ENCODE measurements at places on chromosomes 11 and 22. TPM values are rescaled to one million over a fixed set of nuclear protein-coding genes. Genes with fewer than 3 reads are reported as not detected.

GRCh38 chr11:40183073-40184064 is 1276.1 kb downstream of the LRRC4C start:
- no peak for DNase-seq

DNA sequence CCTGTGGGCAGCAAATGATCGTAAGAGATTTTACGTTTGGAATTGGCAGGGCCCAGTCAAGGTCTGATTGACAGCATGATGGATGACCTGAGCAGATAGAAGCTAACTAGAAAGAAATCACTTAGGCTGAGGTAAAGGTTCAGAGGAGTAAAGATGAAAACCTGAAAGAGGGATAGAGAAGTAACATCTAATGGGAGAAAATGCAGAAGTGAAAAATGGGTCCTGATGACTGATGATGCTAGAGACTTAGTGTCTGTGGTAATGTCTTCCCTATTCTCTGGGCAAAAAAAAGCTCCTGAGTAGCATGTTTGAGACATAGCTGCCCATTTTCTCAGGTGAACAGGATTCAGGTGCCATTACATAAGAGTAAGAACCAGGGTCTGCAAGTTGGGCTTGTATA is 628.8 kb upstream of the ANO5 start:
- DNase-seq, result no peak

- no peak for DNase-seq
Measured at GRCh38 chr22:27493796-27494195, 307.8 kb downstream of the MN1 start.

DNA sequence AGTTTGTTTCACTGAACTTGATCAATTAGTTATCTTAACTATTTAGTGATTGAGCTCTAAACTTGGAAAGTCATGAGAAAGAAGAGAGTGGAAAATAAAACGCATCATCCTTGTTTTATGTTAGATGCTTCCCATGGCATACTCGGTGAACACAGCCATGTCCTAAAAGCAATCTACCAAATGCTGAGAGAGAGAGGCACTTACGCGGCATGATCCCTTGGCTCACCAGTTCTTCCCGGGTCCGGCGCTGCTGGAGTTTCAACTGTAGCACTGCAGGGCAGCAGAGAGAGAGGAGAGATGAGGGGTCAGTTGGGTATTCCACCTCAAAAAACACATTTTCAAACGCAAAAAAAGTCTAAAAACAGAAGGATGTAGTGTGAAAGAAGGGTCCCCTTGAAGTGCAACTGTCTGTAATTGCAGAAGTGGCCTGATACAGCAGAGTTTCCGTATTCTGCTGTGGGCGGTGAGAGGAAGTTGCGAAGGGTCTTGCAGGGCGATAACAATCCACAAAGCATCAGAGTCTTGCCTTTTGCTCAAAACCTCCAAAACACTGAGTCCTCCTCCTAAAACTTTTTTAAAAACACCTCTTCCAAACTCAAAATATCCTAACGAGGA is 92.7 kb downstream of the SGSM3 start:
- peak; percentile 41 for DNase-seq

The GSTT2B gene
- total RNA-seq, result not detected

The C1QTNF4 gene
- 0.46 TPM for total RNA-seq

- no peak for DNase-seq
Measured at GRCh38 chr11:72896431-72896830, 82.2 kb downstream of the ATG16L2 start.

DNA sequence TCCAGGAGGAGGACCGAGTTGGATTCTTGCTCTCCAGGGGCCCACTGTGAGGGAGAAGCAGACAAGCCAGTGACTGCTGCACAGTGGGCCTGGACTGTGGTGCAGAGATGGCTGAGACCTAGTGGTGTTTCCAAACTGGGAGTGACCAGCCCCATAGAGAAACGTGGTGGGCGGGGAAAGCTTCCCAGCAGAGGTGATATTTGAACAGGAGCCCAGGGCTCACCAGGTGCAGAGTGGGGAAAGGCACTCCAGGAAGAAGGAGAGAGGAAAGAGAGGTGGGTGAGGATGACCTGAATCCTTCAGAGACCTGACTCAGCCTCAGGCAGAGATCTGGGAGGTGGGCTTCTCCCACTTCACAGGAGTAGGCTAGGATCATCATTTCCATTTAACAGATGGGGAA is 52.1 kb upstream of the RASD2 start:
- DNase-seq, result no peak

DNA sequence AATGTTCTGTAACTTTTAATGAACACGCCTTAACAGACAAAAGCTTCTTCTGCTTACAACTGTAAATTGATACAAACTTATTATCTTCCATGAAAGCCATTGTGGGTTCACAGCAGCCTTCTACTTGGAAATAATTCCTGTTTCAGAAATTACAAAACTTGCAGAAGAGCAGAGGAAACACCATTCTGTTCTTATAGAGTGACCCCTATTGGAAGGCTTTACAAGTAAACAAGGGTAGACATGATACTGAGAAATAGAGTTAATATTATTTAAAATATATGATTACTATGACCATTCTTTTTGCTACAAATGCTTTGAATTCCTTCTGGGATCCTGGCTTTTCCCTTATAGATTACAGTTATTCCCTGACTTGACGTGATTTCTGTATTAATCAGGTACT is 32.4 kb upstream of the KCNA4 start:
- no peak for DNase-seq

GRCh38 chr11:60964801-60965200 is 6.7 kb upstream of the CD6 start:
- no peak for DNase-seq

The IL10RA gene
- 295 TPM for total RNA-seq

The TENM4 gene
- not detected for total RNA-seq
